ENCODE measurements at places on chromosomes 7 and 10.
A peak's percentile ranks its signal among the peaks of the same experiment; 100 is the strongest.

DNA sequence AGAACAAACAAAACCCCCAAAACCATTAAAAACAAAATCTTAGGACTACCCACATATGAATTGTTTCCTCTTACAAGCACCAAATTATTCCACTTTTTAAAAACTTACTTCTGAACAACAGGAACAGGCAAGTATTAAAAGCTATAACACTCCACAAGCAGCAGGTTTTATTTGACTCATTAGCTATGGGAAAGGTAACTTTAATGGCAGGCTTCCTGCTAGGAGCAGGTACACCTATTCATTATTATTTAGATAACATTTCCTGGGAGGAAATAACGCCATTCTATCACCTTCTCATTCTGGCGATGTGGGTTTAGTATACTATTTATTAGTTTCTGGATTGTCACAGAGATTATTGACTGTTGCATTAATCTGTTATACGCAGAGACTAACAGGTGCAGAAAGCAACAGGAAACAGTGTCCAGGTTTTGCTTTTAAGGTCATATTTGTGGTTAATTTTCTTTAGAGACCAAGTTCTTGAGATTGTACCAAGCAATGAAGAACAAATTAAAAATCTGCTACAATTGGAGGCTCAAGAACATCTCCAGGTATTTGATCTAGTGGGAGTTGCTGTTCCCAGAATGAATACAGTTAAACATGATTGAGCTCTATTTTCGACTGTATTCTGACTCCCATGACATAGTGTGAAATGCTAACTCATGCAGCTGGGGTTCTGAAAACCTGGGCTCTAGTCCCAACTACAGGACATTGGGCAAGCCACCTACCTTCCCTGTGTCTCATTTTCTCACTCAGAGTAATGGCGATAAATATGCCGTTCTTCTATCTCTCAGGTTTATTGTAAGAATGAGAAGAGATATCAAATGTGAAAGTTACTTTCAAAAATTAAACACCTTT, 2.0 kb downstream of the CPA2 start:
- DNase-seq: no peak

- DNase-seq: no peak
Measured at GRCh38 chr10:98167191-98167590, 32.7 kb downstream of the R3HCC1L start.

- no peak for DNase-seq
Measured at GRCh38 chr7:41306486-41306885, 396.4 kb downstream of the INHBA start.

DNA sequence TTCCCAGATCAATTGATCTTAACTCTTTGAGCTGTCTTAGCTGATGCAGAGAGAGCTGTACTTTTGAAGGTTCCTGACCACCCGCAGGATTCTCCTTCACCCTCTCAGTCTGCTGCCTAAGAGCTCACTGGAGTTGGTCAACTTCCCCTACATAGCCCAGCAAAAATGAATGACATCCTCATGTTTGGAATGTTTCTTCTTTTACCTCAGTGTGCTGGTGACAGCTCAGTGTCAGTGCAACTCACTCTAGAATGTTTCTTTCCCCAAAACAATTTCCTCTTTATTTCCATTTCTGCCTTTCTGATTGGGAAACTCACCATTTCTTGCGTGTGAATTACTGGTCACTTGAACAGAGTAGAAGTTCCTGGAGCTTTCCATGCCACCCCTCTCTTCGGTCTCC, 48.7 kb downstream of the LSMEM1 start:
- no peak for DNase-seq

DNA sequence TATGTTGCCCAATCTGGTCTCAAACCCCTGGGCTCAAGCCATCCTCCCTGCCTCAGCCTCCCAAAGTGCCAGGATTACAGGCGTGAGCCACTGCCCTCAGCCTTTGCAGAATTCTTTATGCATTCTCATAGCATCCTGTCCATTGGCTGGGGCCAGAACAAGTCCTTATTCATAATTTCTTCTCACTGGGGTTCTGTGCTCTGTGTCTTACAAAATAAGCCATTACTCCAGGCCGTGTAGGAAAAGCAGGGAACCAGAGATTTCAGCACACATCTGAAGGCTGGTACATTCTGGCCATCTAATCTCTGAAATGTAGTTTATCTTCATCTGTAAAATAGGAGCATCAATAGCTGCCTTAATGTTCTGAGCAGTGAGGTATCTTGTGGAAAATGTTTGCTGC, 10.3 kb upstream of the OCM start:
- no peak for DNase-seq

DNA sequence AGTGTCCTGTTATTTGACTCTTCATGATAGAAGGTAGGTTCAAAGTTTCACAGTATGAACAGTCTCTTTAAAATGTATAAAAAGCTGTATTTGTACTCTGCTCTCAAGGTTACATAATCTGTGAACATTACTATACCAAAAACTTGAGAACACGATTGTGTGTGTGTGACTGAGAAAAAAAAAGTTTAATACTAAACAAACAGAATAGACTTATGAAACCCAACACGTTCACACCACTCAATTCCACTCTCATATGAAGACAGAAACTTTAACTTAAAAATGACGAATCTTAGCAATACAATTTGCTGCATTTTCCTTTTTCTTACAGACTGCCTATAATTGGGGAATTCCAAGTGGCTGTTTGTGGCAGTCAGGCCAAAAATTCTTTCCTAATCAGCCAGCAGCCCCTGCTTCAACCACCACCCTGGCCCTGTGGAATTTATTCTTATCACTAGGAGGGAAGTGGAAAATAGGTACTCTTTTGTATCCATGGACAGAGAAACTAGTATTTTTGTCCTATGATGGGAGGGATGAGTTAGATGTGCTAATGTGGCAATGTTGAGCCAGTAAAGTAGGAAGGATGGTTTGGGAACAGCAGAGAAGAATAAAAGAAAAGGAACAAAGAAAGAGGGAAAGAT, 42.8 kb downstream of the MINDY3 start:
- peak; percentile 42 for DNase-seq

DNA sequence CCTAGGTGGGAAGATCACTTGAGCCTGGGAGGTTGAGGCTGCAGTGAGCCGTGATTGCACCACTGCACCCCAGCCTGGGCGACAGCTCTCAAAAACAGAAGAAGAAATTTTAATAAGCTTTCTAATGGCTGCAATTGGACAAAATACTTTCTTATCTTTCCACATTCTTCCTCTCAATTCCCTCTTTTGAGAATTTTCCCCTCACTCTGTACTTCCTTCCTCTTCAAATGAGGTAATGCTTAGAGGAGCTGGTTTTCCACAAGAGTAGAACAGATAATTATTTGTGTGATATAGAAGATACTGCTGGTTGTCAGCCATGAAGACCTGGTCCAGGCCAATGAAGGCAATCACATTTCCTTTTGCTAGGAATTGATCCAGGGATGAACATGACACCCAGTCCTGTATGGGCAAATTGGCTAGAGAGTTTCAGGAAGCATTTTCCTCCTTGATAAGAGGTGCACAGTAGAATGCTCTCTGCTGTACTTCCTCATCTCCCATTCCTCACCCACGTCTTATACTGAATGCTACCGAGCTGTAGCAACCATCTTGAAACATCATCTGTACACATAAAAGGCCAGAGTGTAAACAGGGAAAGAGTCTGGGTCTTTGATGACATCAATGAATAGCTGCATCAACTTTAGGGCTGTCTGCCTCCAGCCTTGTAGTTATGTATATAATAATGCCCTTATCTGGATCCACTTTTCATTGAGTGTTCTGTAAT, 103.9 kb downstream of the CDK6 start:
- DNase-seq: no peak

- no peak for DNase-seq
Measured at GRCh38 chr10:98272656-98273055, 4.7 kb upstream of the LOXL4 start.

DNA sequence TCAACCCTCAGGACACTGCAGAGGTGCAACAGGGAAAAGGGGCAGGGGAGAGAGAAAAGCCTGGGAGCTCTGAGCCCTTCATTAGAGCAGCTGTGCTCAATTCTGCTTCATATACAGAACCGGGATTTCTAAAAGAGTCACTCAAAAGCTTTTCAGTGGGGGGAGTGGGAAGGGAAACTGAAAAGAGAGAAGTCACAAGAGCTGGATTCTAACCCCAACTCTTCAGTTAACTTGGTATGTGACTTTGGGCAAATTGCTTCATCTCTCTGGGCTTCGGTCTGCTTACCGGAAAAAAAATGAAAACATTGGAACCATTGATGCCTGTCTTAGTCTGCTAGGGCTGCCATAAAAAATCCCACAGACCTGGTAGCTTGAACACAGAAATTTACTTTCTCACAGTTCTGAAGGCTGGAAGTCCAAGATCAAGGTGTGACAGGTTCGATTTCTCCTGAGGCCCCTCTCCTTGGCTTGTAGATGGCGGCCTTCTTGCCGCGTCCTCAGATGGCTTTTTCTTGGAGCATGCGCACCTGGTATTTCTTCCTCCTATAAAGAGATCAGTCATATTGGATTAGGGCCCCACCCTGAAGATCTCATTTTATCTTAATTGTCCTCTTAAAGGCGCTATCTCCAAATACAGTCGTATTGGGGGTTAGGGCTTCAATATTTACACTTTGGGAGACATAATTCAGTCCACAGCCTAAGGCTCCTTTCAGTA, 118.3 kb upstream of the KMT2E start:
- no peak for DNase-seq

- DNase-seq: no peak
Measured at GRCh38 chr10:128318366-128318765, 192.1 kb upstream of the MKI67 start.

- no peak for DNase-seq
Measured at GRCh38 chr7:43868681-43869005, 674 bp downstream of the MRPS24 start.

All from HepG2 (cell line).